ENCODE measurements at places on chromosomes 2 and 18.

DNA sequence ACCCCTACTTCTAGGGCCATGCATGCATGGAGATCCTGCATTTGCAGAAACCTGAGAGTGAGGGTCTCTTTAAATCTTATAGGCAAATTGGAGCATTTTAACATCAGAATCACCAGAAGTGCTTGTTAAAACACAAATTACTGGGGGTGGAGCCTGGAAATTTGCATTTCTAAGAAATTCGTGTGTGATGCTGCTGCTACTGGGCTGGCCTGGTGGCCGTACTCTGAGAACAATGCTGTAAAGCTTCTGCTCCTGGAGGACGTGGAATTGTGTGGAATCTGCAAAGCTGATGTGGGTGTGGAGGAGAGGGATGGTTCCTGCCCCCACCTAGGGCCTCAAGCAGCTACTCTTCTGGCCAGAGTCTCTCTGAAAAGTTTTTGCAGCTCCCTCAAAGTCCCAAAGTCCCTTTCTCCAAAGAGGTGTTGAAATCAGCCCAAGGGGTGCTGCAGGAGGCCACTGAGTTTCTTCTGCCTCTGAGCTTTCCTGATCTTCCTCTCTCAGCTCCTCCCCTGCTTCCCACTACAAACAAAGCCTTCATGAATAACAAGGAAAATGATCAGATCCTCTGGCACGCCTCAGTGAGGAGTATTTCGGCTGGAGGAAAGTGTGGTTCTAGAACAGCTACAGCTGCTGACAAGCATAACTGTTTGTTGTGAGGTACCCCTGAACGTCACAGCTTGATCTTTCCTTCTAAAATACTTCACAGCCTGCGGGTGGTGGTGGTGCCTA lies 508.3 kb downstream of the CNTNAP5 start:
- DNase-seq = no peak

GRCh38 chr2:129801575-129801974 lies 177.9 kb upstream of the RAB6C start:
- DNase-seq = no peak

GRCh38 chr2:241110089-241110606 lies 8.1 kb upstream of the MTERF4 start:
- no peak for DNase-seq

DNA sequence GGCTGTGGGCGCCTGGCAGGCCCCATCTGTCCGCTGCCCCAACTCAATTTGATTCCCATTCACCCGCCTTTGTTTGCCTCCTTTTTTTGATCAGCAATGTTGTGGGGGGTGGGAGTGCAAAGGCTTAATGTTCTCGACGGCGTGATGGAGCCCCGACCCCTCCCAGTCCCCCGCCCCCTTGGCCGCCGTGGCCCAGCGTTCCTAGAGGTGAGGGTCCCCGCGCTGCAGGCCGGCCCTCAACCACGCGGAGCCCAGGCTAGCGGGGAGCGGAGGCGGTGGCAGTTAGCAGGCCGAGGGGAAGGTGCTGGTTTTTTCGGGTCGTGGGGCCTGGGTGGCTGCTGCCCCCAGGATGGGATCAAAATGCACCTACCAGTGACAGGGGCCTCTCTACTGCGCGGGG lies 274.7 kb upstream of the SKOR2 start:
- DNase-seq = no peak

DNA sequence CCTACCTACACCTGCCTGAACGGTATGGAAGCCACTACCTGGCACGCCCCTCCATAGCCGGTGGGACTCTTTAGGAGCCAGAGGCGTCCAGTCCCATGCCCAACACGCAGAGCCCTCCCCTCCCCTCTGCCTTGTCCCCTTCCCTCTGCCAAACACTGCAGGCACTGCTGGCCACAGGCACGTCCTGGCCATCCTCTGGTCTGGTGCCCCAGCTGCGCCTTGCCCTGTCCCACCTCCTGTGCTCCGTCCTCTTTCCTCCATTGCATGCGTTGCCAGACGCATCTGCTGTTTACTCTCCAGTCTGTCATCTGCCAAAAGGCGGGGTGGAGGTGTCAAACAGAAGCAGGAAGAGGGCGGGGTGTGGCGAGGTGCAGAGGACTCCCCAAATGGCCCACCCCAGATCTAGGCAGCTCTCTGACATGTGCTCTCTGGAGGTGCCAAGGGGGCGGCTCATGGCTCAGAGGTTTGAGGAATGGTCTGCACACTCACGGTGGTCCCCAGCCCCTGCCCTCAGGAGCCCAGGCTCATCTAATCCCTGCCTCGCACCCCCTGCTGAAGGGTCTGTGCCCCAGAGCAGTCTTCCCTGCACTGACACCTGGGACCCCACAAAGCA lies 45.1 kb downstream of the HS6ST1 start:
- no peak for DNase-seq
